ENCODE measurements at places on chromosomes 1 and 21. TPM values are rescaled to one million over a fixed set of nuclear protein-coding genes. Genes with fewer than 3 reads are reported as not detected.

The RPF1 gene
- 17.5 TPM for total RNA-seq

The PADI2 gene
- 2.1 TPM for total RNA-seq

The CD52 gene
- not detected for total RNA-seq

The TNFRSF1B gene
- 3.7 TPM for total RNA-seq

The RPTN gene
- total RNA-seq: not detected

The BRINP3 gene
- 33.2 TPM for total RNA-seq

The LAPTM5 gene
- 7.8 TPM for total RNA-seq
